ENCODE measurements at places on chromosomes 4 and X. TPM values are rescaled to one million over a fixed set of nuclear protein-coding genes. Genes with fewer than 3 reads are reported as not detected.

Gene SASH3
- not detected for total RNA-seq

Gene FAM241A
- total RNA-seq: 29.8 TPM

Gene ZNF157
- total RNA-seq: not detected

Gene MAGEC2
- total RNA-seq: not detected

Data from mammary microvascular endothelial cell (primary cell).